ENCODE measurements at places on chromosomes 1 and 21.

DNA sequence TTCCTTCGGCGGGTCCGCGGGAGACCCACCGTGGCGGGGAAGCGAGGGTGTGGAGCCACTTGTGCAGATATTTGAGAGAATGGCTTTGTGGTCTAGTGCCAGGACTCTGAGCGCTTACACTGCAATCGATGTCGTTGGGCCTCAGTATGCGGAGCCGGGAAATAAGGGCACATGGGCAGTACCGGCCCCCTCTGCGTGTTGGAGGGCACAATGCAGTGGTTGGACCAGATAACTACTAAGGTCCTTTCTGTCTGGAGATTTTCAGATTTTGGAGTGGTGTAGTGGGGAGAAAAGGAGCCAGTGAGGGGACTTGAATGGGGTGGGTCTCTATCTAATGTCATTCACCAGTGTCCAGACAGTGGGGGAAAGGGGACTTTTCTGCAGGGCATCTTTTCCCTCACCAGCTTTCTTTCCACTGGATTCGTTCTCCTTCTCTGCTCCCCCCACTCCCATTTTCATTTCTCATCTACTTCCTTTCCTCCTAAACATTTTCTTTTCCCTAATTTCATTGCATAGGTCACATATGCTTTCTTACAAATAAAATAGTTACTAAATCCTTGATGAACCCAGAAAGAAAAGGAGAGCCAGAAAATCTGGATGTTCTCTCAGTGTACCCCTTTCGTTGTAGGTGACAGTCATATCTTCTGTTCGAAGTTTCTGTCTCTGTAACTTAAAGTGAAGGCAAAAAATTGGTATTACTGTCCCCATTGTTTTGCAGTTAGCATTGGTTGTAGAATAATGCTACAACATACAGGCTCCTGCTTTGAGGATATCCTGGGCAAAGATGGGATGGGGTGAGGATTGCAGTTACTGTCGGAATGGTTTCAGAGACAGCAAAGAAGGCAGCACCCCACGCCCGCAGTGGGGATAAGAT lies 1.4 kb downstream of the ATF3 start:
- no peak for DNase-seq

- DNase-seq, result no peak
These were observed 35.1 kb downstream of the SLC2A1 start for GRCh38 chr1:42923367-42924081.

- DNase-seq, result no peak
These were observed 510.3 kb downstream of the SMYD3 start for GRCh38 chr1:245996811-245997210.

- no peak for DNase-seq
These were observed 1.4 kb downstream of the DAB1 start for GRCh38 chr1:57422271-57423134.

- DNase-seq, result no peak
These were observed 85.4 kb upstream of the LPGAT1 start for GRCh38 chr1:211915924-211916323.

Measured in activated T-cell treated with anti-CD3 and anti-CD28 coated beads for 48 hours (primary cell).